Peyer's patch (tissue), 4 donors: ENCODE measurements at places on chromosomes 4 and X. TPM values are rescaled to one million over a fixed set of nuclear protein-coding genes. Genes with fewer than 3 reads are reported as not detected.

DNA sequence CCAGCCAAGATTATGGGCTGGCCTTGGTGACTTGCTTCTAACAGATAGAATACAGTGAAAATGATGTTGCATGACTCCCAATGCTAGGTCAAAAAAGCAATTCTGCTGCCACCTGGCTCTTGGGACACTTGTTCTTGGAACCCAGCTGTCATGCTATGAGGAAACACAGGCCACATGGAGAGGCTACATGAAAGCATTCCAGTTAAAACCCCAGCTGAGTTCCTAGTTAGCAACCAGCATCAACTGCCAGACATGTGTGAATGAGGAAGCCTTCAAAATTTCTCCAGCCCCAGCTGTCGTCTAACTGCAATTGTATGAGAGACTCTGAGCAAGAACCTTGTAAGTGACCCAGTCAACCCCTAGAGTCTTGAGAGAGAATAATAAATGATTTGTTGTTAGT lies 105.2 kb upstream of the FGF16 start:
- no peaks in the 10 kb centered on the region for H3K27me3 ChIP-seq
- DNase-seq, result no peak
- no peak overlapping the region for H3K27ac ChIP-seq
- no peaks in the 10 kb centered on the region for H3K36me3 ChIP-seq

The SASH3 gene
- total RNA-seq, result 45.4 TPM

GRCh38 chr4:85681221-85681657 lies 206.3 kb downstream of the ARHGAP24 start:
- no peak overlapping the region for H3K4me3 ChIP-seq
- peak; percentile 65 for DNase-seq
- H3K36me3 ChIP-seq, result no peaks in the 10 kb centered on the region
- H3K4me1 ChIP-seq, result peaks cover 4% of the 10 kb centered on the region
- peak overlapping the region; percentile 40 for H3K27ac ChIP-seq
- H3K27me3 ChIP-seq, result no peaks in the 10 kb centered on the region

- no peak overlapping the region for H3K27ac ChIP-seq
- H3K4me1 ChIP-seq, result no peaks in the 10 kb centered on the region
- no peaks in the 10 kb centered on the region for H3K36me3 ChIP-seq
- no peak for DNase-seq
- H3K4me3 ChIP-seq, result no peak overlapping the region
These were observed 194.0 kb upstream of the GALNT7 start for GRCh38 chr4:172974586-172974985.

GRCh38 chr4:3465698-3466671 lies 2.9 kb downstream of the DOK7 start:
- no peak overlapping the region for H3K27ac ChIP-seq
- no peak overlapping the region for H3K4me3 ChIP-seq
- DNase-seq, result no peak
- no peaks in the 10 kb centered on the region for H3K36me3 ChIP-seq
- H3K27me3 ChIP-seq, result no peaks in the 10 kb centered on the region

- no peaks in the 10 kb centered on the region for H3K4me1 ChIP-seq
- no peaks in the 10 kb centered on the region for H3K27me3 ChIP-seq
- DNase-seq, result no peak
These were observed 182.1 kb downstream of the MOSPD2 start for GRCh38 chrX:15055146-15055930.
